CD4-positive, alpha-beta T cell treated with Interleukin-6 for 4 hours (primary cell): ENCODE measurements at places on chromosomes 16 and 17.

- DNase-seq, result no peak
These were observed 12.8 kb downstream of the STAC2 start for GRCh38 chr17:39212841-39213480.

GRCh38 chr17:18319604-18320256 is 4.6 kb downstream of the SMCR8 start:
- DNase-seq, result no peak

GRCh38 chr17:45640141-45640850 is 143.8 kb upstream of the CRHR1 start:
- DNase-seq, result peak; percentile 79

GRCh38 chr16:28923652-28924398 is 1.2 kb downstream of the RABEP2 start:
- no peak for DNase-seq

GRCh38 chr17:37490638-37491614 is 1.2 kb downstream of the DUSP14 start:
- no peak for DNase-seq

DNA sequence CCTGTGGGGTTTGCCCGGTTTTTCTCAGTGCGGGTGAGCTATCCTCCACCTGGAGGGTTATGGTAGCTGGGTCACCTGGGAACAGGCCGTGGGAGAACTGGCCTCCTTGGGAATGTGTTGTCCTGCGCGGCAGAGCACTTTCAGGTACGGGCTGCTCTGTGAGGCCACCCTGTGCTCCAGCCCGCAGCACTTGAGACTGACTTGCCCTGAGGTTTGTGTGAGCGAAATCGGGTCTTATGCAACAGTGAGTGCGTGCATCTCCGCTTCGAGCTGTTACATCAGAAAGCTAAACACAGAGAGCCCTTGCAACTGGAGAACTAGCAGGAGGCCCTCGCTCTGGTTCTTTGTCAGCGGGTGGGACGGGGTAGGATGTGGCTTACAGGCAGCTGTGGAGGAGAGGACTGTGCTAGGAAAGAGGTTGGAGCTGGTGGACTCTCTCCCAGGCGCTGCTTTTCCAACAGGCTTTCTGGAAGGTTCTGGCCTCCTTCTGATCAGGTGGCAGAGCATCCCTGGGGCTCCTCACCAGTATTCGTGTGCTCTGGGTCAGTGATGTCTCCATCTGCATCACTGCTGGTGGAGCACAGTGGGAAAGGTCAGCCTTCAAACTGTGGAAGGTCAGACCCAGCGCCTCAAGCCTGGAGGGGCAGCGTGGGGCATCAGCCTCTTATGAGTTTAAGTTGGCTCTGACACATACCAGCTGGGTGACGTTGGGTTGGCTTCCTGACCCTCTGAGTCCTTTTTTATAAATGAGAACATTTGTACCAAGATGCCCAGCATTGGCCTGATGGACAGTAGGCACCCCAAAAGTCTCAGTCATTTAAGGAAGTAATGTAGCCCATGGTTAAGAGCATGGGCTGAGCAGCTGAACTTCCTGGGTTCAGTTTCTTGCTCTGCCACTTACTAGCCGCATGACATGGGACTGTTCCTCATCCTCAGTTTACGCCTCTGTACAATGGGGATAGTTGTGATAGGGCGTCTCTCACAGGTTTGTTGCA is 76.3 kb downstream of the KSR1 start:
- no peak for DNase-seq

- no peak for DNase-seq
These were observed 393.7 kb upstream of the C16orf82 start for GRCh38 chr16:26673011-26673410.

DNA sequence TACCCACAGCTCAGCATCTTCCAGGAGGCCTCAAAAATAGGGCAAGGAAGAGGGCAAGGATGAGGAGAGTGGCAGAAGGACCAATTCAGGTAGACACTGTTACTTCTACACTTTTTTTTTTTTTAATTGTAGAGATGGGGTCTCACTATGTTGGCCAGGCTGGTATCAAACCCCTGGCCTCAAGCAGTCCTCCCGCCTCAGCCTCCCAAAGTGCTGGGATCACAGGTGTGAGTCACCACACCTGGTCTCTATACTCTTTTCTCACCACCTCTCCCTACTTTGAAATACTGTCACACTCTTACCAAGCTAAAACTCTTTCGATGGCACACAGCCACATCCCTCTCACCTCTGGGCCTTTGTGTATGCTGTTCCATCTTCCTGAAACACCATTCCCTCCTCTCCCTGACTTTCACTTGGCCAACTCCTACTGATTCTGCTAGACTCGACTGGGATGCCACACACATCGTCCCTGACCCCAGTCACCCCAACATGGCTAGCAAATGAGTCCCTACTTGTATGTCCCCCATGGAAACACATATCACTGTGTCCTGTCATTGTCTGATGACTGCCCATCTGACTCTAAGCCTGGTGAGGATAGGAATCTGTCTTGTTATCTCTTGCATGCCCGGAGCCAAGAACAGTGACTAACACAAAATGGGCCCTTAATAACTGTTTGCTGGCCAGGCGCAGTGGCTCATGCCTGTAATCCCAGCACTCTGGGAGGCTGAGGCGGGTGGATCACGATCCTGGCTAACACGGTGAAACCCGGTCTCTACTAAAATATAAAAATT is 7.2 kb upstream of the SLC43A2 start:
- no peak for DNase-seq

GRCh38 chr17:42997390-42997983 is 732 bp upstream of the RPL27 start:
- no peak for DNase-seq

DNA sequence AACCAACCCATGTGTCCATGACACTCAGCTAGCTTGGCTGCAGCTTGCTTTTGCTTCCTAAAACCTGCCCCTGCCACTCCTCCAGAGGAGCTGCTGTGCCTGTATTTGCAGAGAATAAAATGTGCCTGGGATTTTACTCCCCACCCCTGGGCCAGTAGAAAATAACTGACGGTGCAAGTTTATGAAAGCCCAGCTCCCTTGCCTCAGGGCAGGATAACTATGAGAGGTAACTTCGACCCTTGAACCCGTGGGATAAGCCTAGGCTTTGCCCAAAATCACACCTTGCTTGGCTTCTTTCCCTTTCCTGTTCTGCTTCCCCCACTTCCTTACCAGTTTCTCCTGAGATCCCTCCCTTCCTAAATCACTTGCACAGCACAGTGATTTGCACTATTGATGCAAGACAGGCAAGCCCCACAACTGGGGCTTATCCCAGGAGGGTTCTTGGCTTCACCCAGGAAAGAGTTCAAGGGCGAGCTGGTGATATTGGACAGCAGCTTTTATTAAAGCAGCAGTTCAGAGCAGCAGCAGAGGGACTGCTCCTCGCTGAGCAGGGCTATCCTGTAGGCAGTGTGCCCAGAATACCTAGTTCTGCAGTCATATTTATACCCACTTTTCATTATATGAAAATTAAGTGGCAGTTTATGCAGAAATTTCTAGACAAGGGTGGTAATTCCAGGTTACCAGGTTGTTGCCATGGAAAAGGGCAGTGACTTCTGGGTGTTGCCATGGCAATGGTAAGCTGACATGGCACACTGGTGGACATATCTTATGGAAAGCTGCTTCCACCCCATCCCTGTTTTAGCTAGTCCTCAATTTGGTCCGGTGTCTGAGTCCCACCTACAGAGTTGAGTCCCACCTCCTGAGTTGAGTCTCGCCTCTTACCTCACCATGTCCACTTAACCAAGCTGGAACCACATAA is 6.3 kb upstream of the ERCC4 start:
- no peak for DNase-seq

DNA sequence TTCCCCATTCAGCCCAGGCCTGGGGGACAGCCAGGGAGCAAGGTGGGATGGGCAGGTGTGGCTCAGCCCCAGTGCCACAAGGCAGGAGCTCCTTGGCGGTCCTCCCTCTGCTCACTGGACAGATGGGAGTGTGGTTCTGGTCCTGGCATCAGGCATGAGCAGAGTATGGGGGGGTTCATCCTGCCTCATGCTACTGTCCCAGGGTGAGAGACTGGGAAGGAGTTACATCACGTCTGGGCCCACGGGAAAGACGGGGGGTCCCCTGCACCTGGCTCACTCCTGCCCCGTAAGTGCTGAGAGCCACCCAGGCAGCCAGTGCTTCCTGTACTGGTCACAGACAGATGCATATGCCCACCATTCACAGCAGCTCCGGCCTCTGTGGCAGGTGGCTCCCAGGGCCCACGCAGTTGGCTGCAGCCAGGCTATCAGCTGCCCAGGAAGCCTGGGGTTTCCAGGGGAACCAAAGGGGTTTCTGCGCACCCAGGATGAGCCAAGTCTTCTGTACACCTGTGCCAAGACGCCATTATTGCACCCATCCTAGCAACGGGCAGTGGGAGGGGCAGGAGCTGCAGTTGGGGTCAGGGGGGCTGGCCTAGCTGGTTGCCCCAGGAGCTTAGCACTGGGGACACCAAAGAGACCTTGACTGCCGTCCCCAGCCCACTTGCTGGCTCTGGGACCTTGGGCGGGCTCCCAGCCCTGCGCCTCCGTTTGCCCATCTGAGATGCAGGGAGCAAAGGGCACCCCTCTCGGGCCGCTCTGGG is 1.9 kb downstream of the BAIAP3 start:
- no peak for DNase-seq

- no peak for DNase-seq
These were observed 135.7 kb upstream of the C16orf82 start for GRCh38 chr16:26930786-26931581.

DNA sequence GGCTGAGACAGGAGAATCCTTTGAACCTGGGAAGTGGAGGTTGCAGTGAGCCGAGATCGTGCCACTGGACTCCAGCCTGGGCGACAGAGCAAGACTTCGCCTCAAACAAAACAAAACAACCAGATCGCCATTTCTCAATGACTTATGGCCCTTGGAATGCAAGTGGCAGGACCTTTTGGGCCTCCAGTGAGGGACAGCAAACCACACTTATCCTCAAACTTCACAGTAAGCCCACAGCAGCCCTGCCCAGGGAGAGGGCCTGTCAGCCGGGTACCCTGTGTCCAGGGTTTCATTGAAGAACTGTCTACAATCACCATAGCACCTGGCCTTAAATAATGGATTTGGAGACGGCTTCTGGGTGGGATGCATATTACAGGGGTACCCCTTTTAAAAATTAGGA is 11.7 kb downstream of the TRAF4 start:
- DNase-seq, result no peak

GRCh38 chr17:1767358-1767757 is 5.5 kb downstream of the SERPINF1 start:
- no peak for DNase-seq

DNA sequence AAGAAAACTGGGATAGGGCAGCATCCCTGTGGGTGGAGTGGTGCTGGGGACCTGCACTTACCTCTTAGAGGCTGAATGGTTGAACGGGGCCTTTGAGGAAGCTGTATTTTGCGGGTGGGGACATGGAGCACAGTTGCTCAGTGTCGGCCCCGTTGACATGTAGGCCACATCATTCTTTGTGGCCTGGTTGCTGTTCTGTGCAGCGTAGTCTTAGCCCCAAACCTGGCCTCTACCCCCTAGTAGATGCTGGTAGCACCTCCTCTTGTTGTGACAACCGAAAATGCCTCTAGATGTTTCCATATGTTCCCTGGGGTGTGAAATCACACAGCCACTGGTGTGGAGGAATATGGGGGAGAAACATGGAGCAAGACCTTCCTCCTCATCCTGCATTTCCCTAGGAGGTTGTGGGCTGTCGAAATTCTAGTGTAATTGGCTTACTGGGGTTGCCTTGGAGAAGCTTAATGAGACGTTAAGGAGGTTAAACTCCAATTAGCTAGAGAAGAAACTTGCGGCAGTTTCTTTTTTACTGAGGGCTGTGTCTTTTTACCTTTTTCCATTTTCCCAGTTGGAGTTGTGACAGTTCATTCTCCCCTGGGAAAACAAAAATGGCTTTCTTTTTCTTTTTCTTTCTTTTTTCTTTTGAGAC is 9.4 kb downstream of the ABCC1 start:
- no peak for DNase-seq

GRCh38 chr16:66359811-66360608 is 6.5 kb upstream of the CDH5 start:
- no peak for DNase-seq

DNA sequence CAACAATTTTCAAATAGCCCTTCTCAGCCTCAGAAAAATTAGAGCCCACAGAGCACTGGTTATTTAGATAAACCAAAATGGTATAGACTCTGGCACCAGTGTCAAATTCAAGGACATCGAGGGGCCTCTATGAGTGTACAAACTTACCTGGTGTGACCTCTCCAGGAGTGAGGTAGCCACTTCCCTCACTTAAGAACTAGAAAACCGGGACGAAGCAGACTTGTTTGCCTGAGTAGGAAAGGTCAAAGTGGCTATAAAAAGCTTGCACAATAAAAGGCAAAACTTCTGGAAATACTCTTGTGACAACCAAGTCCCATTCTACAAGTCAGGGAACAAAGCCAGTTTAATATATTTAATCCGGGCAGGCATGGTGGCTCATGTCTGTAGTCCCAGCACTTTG is 39.2 kb upstream of the PRSS54 start:
- DNase-seq, result no peak

DNA sequence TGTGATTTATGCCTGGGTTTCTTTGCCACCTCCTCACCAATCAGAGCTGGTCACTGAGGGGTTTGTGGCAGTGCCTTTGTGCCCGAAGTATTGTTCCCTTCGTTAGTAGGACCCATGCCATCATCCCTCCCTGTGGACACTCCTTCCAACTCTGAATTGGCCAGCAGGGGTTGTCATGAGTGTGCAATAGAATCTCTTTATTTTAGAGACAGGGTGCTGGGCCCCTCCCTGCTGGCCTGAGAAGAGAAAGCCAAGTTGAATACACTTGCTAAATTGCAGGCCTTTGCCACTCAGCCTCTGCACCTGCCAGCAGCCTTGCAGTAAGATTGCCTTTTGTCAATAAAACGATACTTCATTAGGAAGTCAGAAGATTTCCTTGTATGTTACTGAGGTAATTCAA is 40.7 kb upstream of the SLC12A3 start:
- no peak for DNase-seq

DNA sequence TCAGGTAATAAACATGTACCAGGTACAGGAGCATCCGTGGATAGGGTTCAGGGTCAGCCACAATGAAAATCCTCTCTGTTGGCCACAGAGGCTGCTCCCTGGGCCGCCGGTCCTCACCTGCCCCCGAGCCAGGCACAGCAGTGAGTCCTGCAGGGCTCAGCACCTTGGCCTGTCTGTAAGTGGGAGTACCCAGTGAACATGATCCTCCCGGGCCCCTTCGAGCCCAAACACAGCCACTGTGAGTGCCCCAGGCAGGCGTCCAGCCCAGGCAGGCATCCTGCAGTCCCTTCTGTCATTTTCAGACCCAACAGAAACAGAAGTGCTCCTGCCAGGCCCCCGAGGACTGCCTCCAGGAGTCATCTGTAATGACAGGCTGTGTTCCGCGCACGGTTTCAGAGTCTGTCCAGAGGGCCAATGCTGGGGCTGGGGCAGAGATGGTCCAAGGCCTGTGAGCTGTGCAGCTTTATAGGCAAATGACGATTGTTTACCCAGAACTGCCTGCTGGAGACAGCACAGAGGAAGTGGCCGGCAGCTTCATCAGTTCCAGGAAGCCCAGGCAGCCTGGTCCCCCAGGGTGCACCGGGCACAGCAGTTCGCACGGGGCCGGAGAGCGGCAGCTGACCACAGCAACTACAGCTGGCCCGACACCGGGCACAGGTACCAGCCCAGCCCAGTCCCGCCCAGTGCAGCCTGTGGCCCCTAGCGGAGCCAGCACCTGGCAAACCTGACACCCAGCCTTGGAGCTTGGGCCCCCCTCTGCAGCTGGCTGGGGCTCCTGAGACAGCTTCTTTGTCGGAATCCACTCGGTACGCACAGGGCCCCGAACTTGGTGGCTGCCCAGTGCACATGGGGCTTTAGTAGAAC is 13.2 kb downstream of the SLC7A5 start:
- DNase-seq, result peak; percentile 48
